ENCODE measurements at places on chromosomes 11 and 22.

GRCh38 chr11:79192836-79193235 is 248.0 kb downstream of the TENM4 start:
- DNase-seq: no peak

DNA sequence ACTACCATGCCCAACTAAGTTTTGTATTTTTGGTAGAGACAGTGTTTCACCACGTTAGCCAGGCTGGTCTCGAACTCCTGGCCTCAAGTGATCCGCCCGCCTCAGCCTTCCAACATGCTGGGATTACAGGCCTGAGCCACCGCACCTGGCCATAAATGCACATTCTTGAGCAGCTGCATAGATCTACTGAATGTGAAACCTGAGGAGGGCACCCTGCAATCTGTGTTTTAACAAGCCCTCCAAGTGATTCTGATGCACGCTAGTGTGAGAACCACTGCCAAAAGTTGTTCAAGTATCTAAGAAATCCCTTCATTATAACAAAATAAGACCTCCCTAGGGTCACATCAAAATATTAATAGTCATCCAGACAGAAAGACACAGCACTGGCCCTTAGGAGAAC is 89.3 kb downstream of the RDX start:
- no peak for DNase-seq

- no peak for DNase-seq
Measured at GRCh38 chr22:41369424-41369745, 12.4 kb upstream of the TEF start.

DNA sequence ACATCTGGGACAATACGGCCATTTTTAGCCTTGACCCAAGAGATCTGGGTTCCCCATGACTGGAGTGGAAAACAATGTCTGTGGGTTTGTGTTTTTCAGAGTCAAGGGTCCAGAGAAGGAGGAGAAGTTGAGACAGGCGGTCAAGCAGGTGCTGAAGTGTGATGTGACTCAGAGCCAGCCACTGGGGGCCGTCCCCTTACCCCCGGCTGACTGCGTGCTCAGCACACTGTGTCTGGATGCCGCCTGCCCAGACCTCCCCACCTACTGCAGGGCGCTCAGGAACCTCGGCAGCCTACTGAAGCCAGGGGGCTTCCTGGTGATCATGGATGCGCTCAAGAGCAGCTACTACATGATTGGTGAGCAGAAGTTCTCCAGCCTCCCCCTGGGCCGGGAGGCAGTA is 15.7 kb downstream of the NNMT start:
- DNase-seq: no peak

DNA sequence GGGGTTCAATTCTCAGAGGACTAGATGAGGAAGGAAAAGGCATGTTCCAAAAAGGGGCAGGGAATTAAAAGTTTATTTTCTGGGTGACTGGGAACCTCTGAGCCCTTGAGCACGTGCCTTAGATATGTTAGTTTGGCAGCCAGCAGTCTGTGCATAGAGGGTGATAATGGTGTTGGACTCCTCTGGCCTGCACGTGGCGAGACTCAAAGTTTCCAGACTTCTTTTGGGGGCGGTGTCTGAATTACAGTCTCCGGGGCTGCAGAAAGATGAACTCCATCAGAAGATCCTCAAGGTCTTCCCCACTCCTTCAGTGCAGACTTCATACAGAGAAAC is 861 bp upstream of the ZNRF3 start:
- DNase-seq: peak; percentile 14

DNA sequence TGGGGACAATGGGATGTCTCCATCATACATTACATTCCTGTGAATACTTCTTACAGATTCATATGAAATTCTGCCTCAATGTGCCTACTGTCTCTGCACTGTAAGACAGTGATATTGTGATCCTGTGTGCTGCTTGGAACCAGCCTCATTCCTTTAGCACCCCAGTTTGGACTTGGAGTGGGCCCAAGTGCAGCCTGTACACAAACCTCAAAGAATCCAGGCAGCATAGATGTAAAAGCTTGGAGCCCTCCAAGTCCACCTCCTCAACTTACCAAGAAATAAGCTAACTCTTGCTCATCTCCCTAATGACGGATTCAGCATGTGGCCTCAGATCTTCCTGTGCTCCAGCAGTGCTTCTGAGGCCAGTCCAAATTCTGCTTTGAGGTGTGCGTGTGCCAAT is 24.4 kb downstream of the GRAP2 start:
- no peak for DNase-seq

DNA sequence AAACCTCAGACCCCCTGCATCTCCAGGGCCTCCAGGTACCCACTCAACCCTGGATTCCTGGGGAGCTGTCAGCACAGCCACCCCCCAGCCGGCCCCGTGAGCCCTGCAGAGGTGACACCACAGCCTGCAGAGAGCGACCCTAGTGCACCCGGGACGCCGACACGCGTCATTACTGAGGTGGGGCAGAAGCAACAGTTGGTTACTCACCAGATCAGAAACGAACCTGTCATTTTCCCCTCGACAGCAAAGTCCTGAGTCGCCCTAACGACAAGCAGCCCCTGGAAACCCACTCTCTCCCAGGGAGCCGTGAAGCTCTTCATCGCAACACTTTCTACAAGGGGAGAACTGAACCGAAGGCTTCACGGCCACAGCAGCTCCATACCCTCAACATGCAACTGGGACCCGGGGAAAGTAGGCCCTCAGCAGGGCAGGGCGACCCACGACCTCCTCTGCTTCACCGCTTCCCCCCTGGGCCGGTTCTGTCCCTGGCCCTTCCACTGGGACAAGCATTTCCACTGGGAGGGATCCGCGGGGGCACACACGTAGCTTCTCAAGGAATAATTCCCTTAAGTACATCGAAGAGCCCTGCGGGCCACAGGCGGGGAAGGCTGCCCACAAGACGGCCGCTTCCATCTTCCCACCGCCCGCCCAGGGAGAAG is 1.6 kb downstream of the BRD1 start:
- peak; percentile 59 for DNase-seq

- no peak for DNase-seq
Measured at GRCh38 chr11:60836866-60837515, 4.9 kb upstream of the CCDC86 start.

DNA sequence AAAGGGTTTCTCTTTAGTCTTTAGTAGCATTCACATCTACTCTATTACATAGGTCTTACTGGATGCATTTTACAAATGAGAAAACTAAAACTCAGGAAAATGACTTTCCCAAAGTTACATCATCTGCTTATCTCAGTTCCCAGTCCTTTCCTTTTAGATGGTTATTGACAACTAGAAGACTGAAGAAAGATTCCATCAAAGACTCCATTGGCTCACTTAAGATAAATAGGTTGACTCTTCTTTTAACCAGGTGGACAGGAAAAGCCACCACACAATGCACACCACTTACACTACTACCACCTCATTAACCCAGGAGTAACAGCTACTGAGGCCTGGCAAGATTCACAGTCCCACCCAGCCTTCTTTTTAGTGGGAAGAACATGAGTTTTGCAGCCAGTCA is 123.6 kb downstream of the TRIM44 start:
- DNase-seq: no peak

DNA sequence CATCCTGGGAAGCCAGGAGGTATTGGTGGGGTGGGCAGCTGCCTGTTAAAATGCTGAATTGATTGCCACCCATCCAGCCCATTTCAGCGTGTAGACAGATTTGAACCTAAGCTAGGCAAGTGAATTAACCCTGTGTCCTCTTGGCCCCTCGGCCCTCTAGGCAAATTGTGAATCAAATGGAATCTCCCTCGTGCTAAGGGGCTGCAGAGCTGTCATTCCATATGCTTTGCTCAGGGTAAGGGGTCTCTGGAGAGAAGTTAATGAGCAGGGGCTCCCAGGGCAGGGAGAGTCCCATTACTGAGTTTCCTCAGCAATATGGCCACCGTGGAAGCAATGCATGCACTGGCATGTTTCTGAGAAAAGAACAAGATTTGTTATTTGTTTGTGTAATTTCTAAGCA is 117.7 kb upstream of the RCN1 start:
- DNase-seq: no peak

DNA sequence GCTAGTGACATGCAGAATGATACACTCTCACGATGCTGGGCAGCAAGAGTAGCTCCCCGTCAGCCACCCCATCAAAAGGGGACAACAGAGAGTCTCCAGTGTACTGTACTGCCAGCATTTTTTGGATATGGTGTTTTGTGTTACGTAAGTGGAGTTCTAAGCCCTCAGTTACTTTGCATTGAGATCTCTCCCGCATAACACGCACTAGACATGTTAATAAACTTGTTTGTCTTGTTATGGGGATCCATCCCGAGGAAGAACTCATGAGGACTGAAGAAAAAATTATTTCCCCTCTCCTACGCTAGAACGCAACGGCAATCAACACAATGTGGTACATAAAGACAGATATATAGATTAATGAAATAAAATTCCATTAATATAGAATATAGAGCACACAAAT is 24.2 kb downstream of the NCAPD3 start:
- no peak for DNase-seq

GRCh38 chr11:130762638-130763037 is 153.6 kb downstream of the SNX19 start:
- DNase-seq: no peak

DNA sequence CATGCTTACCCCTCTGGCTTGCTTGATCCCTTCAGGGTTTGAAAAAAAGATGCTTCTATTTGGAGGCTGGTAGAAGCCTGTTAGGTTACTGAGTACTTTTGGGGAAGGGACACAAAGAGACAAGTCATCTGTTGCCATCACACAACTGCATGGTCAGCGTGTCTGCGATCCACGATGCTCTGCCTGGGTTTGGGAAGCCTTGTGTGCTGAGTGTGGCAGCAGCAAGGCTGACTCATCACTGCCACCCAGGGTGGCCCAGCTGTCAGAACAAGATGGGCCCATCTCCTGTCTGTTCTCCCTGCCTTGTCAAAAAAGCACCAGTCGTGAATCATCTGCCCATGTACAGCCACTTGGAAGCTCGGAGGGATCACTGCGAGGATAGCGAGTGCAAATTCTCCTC is 26.2 kb downstream of the UBASH3B start:
- DNase-seq: no peak

DNA sequence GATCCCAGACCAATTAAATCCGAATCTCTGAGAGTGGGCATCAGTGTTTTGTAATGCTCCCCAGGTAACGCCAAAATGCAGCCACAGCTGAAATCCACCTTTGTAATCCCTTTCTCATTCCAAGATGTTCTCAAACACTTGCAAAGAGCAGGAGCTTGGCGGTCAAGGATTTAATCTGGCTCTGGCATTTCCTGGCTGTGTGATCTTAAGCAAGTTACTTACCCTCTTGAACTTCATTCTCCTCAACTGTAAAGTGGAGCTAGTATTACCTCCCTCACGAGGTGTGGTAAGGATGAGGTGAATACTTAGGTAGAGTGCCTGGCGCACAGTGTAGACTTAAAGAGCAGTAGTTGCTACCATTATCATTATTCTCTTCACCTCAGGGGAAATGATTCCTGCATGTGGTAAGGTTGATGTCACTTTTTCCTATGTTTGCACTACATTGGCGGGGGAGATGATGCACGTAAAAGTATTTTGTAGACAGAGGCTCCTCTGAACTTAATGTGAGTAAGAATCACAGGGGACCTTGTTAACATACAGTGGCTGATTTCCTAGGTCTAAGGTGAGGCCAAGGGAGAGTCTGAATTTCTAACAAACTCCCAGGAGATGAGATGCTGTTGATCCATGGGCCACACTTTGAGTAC is 210.4 kb upstream of the PITPNB start:
- no peak for DNase-seq

GRCh38 chr22:44181912-44182587 is 1.3 kb downstream of the PARVG start:
- DNase-seq: peak; percentile 8

- no peak for DNase-seq
Measured at GRCh38 chr11:16933756-16934603, 80.2 kb downstream of the PLEKHA7 start.

All from activated CD4-positive, alpha-beta T cell treated with anti-CD3 and anti-CD28 coated beads for 4 hours (primary cell).